ENCODE measurements at places on chromosomes 3 and 15.

GRCh38 chr15:71806452-71806931, 3.9 kb upstream of the NR2E3 start:
- no peak for DNase-seq

GRCh38 chr3:23713641-23714040, 92.1 kb upstream of the UBE2E1 start:
- peak; percentile 68 for DNase-seq

DNA sequence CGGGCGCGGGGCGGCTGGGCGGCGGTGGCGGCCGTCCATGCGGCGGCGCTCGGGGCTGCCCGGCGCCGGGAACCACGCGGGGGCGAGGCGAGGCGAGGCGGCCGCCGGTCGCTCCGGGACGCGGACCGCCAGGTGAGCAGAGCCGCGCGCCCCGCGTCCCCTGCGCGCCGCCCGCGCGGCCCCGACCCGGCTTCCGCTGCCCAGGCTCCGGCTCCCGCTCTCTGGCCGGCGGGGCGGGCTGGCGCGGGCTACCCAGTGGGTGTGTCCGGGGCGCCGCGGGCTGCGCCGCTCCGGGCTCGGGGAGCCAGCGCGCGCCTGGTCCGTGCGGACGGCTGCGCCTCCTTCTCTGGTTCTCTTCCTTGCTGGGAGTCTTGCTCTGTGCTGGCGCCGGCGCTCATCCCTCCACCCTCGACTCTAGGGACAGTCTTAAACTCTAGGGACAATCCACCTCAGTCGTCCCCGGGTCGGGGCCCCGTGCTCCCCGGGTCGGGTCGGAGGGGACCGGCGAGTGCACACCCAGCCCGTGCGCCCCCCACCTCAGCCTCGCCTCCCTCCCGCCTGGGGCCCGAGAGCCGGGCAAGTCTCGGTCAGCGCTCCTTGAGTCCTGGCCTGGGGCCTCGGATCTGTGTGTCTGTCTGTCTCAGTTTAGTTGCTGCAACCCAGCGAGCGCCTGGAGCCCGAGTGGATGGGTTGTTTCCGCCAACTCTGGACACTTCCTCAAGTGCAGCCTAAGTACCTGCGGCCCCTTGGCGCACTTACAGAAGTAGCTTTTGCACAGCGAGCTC, 488 bp downstream of the THSD4 start:
- no peak for DNase-seq

- no peak for DNase-seq
These were observed 79.4 kb upstream of the SETMAR start for GRCh38 chr3:4223777-4224176.

Data from stromal cell of bone marrow (primary cell).